ENCODE measurements at places on chromosomes 4 and X. TPM values are rescaled to one million over a fixed set of nuclear protein-coding genes. Genes with fewer than 3 reads are reported as not detected.

CENPVL1 gene
- total RNA-seq: not detected

GRCh38 chr4:83486457-83487129 lies 1.7 kb upstream of the ABRAXAS1 start:
- no peaks in the 10 kb centered on the region for H3K4me1 ChIP-seq
- no peak overlapping the region for H3K27ac ChIP-seq
- H3K27me3 ChIP-seq: no peaks in the 10 kb centered on the region
- no peaks in the 10 kb centered on the region for H3K36me3 ChIP-seq
- H3K4me3 ChIP-seq: no peak overlapping the region
- no peak for DNase-seq

MSMO1 gene
- 290 TPM for total RNA-seq

GRCh38 chr4:87055311-87055710 lies 120.5 kb downstream of the AFF1 start:
- H3K4me1 ChIP-seq: no peaks in the 10 kb centered on the region
- H3K27me3 ChIP-seq: no peaks in the 10 kb centered on the region
- H3K4me3 ChIP-seq: no peak overlapping the region
- no peak for DNase-seq

DNA sequence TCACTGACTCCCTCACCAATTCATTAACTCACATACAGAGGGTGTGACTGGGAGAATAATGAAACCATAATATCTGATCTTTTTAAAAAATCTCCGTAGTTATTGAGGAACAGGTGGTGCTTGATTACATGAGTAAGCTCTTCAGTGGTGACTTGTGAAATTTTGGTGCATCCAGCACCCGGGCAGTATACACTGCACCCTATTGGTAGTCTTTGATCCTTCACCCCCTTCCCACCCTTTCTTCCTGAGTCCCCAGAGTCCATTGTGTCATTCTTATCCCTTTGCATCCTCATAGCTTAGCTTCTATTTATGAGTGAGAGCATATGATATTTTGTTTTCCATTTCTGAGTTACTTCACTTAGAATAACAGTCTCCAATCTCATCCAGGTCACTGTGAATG lies 1143.8 kb downstream of the PCDH19 start:
- no peaks in the 10 kb centered on the region for H3K27me3 ChIP-seq
- no peaks in the 10 kb centered on the region for H3K4me1 ChIP-seq
- no peaks in the 10 kb centered on the region for H3K36me3 ChIP-seq

IDS gene
- 23.9 TPM for total RNA-seq

GRCh38 chr4:56611501-56611900 lies 69.6 kb downstream of the HOPX start:
- H3K27ac ChIP-seq: no peak overlapping the region
- no peaks in the 10 kb centered on the region for H3K36me3 ChIP-seq
- no peak for DNase-seq
- H3K27me3 ChIP-seq: no peaks in the 10 kb centered on the region
- H3K4me1 ChIP-seq: no peaks in the 10 kb centered on the region

TMPRSS11A gene
- not detected for total RNA-seq

All from colonic mucosa (tissue), 4 donors.